GOT3 (cell line): ENCODE measurements at places on chromosomes 2 and 18.
A peak's percentile ranks its signal among the peaks of the same experiment; 100 is the strongest.

GRCh38 chr2:74199275-74199701, 873 bp downstream of the MTHFD2 start:
- no peak for DNase-seq

- no peak for DNase-seq
Observed at GRCh38 chr2:124514236-124514635, 489.1 kb downstream of the CNTNAP5 start.

- DNase-seq, result no peak
Observed at GRCh38 chr2:102357937-102358336, 2.3 kb downstream of the IL18R1 start.

DNA sequence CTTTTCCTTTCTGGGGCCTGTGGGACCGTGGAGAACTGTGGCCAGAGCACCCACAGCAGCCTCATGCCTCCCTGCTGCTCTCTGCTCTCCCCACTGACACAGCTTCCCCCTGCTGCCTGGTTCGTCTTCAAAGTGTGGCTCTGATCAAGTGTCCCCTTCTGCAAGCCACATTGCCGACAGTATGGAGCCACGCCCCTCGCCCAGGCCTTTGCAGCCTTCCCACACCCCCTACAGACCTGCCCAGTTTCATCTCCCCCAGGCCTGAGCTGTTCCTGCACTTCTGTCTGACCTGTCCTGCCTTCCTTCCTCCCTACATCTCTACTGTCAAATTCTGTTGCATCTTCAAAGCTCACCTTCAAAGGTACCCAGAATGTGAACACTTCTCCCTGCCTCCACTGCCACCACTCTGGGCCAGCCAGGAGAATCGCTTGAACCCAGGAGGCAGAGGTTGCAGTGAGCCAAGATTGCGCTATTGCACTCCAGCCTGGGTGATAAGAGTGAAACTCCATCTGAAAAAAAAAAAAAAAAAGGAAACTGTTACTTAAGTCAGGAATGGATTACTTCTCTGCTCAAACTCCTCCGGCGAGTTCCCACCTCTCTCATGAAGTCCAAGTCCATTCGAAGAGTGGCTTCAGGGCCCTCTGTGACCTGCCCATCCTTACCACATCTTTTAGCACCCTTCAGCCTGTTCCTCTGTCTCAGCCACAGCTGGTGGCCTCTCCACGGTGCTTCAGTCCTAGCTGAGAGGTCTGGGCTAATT, 29.0 kb upstream of the CATIP start:
- no peak for DNase-seq

DNA sequence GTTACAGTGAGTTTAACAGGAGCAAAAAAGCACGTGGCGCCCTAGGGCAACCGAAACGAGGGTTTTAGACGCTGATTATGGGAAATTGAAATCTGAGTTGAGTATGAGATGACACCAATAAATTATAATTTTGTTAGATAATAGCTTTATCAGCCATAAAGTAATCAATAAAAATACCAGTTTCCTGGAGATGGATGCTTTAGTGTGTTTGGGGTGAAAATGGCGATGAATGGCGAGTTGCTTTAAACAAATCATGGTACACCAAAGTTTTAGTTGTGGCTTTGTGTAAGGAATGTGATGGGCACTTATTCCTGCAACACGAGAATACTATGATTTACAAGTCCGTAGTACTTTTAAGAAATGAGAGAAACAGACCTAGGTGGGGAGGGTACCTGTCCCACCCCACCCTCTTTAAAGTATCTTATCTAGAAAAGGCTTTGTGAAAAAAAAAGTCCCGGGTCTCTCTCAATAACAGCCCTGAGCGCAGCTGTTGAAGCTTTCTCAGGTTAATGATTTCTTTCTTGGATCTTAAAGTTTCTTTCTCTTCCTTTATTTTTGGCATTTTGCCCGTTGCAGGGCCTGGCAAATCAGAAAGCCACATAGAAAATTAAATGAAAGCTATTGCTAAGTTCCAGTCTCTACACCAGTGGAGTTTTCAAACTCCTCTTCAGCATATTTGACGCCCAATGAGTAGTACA, 1.5 kb upstream of the RRM2 start:
- no peak for DNase-seq

DNA sequence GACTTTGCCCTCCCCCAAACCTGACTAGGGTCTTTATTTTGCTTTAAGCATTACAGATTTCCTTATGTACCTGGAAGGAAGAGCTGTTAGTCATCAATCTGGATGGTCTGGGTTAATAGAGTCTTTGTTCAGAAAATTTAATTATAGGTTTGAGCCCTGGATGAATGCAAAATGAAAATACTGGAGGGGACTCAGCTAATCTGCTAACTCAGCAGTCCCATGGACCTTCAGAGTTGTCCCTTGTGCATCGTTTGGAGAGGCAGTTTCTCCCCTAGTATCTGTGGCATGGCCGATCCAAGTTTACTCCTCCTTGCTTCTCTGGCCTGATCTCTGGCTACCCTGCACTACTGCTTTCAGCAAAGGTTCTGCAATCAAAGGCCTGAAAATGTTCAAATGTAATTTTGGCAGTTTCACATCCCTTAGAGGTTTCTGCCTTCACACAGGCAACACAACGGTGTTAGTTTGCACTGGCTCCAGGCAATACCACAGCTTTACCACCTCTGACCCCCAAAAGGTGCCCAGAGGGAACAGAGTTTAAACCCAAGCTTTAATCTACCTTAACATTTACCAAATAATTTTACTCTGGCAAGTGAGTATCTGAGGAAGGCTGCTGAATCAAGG, 134.3 kb downstream of the THADA start:
- no peak for DNase-seq

DNA sequence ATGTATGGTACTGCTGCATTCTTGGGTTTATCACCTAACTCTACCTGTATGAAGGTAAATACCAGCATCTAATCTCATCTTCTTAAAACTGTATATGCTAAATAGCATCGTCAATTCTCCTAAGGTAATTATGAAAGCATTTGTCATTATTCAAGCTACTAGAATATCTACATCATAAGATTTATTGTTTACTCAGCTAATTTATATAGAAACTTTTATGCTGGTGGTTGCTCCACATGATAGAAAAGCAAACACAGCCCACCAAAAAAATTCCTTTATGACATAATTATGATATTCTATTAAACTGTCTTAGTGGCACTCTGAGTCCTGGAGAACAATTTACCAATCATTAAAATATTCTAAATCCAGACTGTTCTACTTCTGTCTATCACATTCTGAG, 1226.1 kb upstream of the NRXN1 start:
- no peak for DNase-seq

- no peak for DNase-seq
Observed at GRCh38 chr2:54419388-54419787, 36.7 kb upstream of the SPTBN1 start.

DNA sequence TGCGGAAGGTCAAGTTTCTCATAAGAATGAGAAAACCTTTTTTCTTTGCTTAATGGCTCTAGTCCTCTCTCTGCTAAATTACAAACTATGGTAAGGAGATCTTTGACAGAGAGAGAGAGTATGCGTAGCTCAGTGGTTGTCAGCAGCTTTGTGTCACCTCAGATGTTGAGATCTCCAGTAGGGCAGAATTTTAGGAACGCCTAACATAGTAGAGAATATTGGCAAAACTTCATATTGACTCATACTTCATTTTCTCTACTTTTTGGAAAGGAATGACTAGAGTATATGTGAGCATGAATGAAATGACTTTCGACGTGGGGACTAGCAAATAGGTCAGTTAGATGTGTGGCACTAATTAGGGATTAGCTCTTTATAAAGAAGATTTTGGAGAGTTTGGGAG, 64.0 kb downstream of the WDR7 start:
- DNase-seq, result no peak

- peak; percentile 39 for DNase-seq
Observed at GRCh38 chr2:101341901-101342624, 33.6 kb upstream of the RNF149 start.

GRCh38 chr2:113230531-113230930, 48.2 kb downstream of the PAX8 start:
- no peak for DNase-seq

GRCh38 chr2:38806015-38806732, 28.2 kb downstream of the GEMIN6 start:
- no peak for DNase-seq

GRCh38 chr2:52210161-52210560, 1178.2 kb upstream of the NRXN1 start:
- DNase-seq, result no peak

- DNase-seq, result no peak
Observed at GRCh38 chr18:26657631-26658581, 109.6 kb upstream of the KCTD1 start.

DNA sequence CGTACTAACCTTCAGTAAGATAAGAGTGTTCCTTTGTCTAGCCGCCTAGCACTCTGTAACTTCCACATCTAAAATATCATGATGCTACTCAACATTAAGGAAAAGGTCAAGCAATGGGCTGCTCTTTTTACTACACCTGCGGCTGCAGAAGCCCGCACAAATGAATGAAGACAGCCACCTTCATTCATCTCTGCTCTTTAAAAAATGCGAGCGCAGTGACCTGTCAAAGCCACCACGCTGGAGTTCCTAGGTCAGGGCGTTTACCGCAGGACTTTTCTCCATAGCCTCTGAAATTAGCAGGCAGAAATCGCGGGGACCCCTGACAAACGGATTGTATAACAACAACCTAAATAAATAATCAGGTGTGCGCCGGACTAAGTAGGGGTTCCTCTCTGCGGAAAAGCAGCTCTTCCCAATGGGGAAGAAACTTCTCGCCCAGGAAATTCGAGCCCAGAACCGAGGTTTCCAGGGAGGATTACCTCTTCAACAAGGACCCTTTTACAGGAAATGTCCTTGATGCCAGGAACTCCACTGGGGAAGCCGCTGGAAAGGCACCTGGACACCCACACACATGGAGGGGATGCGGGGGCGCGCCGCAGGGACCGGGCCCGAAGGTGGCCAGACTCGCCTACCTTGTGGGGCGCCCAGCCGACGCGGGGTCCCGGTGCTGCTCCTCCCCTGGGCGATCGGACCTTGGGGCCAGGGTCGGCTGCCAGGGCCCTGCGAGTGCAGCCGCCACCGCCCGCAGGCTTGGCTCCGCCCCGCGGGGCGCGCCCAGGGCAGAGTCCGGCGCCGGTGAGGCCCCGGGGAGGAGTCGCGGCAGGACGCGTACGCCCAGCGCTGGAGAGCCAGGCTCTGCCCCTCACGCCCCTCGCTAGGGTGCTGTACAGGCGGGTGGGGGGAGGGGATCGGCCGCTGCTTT, at the start of gene CCDC68:
Gene CCDC68, minus strand, starts transcription at position 758 of the 922 bp plus-strand sequence. CDS start 16,670 bp downstream, outside the sequence.
- DNase-seq, result no peak

GRCh38 chr18:6624661-6625311, 104.7 kb upstream of the ARHGAP28 start:
- no peak for DNase-seq

GRCh38 chr2:223928113-223929006, 16.8 kb downstream of the WDFY1 start:
- DNase-seq, result no peak

- DNase-seq, result no peak
Observed at GRCh38 chr2:63078852-63079606, 28.4 kb downstream of the OTX1 start.

DNA sequence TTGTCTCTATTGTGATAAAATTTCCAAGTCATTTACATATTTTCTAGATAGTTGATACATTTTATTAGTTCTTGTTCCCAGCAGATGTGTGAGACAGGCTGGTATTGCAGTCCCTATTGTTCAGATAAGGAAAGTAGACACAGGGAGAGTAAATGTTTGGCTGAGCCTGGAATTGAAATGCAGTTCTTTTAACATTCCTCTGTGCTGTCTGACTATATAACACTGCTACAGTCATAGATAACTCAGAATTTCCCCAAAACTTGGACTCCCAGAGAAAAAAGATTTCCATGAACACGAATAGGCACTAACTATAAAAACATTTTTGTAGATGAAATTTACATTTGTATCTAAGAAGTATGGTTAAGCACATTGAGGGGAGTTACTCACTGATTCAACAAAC, 71.4 kb downstream of the PLCL1 start:
- no peak for DNase-seq

DNA sequence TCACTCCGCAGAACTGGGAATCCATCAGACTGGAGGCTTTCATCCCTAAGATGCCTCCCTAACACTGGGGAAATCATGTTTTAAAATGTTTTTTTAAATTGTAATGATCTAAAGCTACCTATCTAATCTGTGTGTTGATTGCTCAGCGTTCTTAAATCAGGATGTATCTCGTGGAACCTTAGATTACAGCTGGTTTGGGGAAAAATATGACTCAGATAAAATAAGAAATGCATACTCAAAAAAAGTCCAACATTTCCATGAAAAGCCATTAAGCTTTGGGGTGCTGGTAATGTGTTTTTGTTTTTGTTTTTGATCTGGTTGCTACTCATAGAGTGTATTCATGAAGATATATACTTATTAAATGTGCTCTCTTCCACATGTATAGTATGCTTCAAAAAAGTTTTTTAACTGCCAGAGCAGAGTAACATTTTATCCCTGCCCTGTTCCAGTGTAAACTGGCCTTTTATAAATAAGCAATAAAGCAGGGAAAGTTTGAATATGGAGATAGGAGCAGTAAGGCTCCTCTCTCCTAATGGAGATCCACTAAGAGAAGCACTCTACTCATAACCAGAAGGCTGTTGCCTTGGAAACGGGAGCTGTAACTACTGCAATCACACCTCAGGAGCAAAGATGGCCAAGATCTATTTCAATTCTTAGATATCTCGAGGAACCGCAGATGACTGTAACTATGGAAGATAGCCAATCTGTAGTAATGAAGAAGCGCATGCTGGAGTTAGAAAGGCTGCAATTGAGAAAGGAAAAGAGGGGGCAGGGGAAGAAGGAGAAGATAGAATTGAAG, 41.6 kb downstream of the ANKRD44 start:
- DNase-seq, result no peak

DNA sequence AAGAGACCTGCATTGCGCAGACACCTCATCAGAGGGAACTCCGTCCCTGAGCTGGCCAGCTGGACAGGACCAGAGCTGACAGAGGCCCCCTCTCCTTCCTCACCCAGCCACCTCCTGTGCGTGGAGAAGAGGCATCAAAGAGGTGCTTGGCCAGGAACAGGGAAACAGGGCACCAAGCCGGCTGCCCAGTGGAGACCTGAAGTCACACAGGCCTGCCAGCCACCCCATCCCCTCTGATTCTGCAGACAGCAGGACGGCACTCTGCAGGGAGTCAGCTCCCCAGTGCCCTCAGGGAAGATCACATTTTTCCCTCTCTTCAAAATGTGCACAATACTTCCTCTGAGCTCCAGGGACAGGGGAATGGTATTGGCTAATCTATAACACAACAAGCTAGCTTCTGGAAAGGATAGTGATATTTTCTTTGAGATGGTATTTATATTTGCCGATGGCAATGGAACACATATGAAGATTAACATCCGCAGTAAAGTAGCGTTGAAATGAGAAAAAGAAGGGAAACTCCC, 30.5 kb downstream of the SLC1A4 start:
- DNase-seq, result no peak

GRCh38 chr2:213104092-213104902, 47.1 kb downstream of the IKZF2 start:
- DNase-seq, result no peak

GRCh38 chr2:144674071-144674470, 154.2 kb upstream of the ZEB2 start:
- DNase-seq, result no peak
